ENCODE measurements at places on chromosomes 2 and 18.

DNA sequence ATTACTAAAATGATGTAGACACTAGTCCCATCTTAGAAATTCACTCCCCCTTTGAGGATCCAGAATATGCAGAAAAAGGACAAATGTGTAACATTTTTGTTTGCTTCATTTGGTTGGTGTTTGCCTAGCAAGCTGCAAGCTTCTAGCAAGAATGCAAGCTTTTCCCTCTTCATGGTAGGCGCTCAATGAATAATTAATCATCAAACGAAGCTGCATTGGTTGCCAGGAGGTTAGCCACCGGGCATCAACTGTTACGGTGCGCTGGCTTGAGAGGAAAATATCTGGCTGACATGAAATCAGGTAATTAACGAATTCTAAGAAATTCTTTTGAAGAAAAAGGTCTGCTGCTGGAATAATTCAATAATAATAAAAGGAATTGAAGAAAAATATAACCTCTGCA, 341.0 kb upstream of the KYNU start:
- DNase-seq, result no peak

- no peak for DNase-seq
These were observed 173.1 kb upstream of the GYPC start for GRCh38 chr2:126482582-126483464.

DNA sequence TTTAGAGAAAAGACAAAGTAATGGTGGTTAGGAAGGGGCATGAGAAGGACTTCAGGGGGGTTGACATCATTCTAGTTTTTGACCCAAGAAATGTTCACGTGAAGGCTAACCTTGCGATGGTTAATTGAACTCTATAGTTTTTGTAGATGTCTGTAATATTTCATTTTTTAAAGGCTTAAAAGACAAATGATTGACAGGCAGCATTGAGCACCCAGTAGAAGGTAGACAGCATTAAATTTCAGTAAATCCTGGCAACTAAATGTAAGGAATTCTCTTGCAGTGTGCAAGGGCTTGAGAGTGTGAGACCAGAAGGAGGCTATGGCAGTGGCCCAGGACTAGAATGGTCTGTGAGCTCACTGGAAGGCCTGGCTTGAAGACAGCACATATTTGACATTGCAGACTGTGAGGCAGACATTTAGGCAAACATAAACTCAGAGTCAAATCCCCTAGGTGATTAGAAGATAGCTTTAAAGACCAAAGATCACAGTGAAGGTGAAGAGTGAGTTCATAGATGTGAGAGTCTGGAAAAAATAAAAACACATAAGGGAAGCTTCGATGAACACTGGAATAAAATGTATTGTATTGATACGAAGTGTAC, 100.1 kb upstream of the MAP4K4 start:
- no peak for DNase-seq

GRCh38 chr2:205800773-205801172, 118.5 kb downstream of the NRP2 start:
- no peak for DNase-seq

DNA sequence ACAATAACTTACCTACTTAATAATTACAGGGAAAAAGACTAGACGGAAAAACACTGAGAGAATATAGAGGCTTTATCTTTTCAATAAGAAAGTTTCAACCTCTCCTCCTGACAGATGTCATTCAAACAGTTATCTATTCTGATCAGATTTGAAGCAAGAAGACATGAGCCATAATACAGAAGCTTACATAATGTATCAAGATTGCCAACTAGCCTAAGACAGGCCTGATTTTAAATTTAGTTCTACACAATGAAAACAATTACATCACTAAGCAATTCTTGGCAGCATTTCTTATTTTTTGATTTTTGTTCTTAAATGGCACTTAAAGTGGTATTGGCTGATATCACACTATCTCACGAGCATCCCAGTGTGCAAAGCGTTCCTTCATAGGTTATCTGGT, 41.6 kb downstream of the GPR155 start:
- DNase-seq, result no peak

GRCh38 chr2:164651361-164651760, 30.1 kb upstream of the GRB14 start:
- no peak for DNase-seq

DNA sequence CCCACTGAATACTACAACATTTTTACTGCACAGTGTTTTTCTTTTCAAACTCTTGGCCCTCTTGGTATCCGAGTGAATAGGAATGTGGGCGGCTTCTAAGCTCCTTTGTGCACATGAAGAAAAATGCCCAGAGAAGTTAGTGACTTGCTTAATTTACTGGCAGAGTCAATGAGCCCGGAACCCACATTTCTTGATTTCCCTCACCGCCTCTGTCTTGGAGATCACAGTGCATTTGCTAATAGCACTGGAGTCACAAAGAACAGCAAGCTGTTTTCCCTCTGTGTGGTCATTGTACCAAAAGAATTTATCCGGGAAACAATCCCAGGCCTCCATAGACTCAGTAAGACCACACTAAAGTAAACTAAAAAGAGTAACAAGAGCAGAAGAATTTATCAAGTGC, 18.9 kb downstream of the STON1 start:
- no peak for DNase-seq

DNA sequence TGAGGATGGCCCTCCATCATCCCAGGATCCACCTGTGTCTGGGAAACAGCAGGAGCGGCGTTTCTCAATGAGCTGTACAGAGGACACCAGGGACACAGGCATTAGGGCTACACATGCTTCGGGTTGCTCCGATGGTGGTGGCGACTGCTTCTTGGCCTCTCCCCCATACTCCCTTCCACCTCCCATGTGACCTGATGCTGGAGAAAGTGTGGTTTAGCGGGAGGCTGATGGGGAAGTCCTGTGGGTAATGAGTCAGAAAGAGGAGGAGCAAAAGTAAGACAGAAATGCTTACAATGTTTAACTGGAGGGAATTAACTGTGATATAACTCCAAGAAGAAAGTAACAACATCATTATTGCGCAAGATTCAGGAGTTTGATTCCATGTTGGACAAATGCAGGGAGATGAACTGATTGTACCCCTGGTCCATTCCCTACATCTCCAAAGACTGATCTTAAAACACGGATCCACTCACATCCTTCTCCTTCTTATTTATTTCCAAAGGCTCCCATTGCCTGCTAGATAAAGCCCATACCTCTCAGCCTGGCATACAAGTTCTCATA, 186.6 kb downstream of the NRP2 start:
- DNase-seq, result no peak

GRCh38 chr2:167640096-167640495, 607.3 kb downstream of the STK39 start:
- no peak for DNase-seq

GRCh38 chr2:128364441-128364911, 45.8 kb upstream of the HS6ST1 start:
- no peak for DNase-seq

GRCh38 chr2:186570604-186571003, 19.3 kb upstream of the ITGAV start:
- no peak for DNase-seq

DNA sequence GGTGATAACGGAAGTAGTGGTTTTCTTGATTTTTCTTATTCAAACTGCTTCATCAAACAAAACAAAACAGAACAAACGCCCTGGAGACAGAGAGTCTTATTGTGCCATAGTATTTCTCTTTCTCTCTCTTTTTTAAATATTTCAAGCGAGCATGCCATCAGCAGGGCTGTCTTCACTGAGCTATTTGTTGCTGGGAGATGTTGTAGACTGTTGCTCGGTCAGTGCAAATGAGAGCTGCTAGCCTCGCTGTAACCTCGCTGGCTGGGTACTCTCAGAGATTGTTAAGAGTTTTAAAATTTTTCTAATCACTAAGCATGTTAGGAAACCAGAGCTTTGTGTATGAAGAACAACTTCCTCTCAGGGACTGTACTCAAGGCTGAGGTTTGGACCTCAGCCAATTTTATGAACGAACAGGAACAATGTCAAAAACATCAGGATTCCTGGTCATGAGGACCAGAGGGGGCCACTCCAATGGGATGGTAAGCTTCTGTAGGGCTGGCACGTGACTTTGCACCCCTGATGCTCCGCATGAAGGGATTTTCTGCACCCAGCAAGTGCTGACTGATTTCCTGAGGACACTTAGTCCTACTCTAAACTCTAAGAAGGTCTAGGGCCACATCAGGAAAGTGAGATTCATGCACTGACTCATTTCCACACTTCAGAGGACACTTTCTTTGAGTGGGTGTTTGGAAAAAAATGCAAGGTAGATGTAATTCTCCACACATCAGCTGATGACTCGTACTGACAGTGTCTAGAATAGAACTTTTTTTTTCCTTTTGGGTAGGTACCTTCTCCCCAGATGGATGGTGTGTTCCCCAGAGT, 59.8 kb upstream of the IL1R1 start:
- peak; percentile 25 for DNase-seq

GRCh38 chr18:54859667-54860421, 31.6 kb downstream of the RAB27B start:
- DNase-seq, result no peak

- DNase-seq, result no peak
These were observed 20.1 kb upstream of the LTBP1 start for GRCh38 chr2:32926708-32927084.

- no peak for DNase-seq
These were observed 96.8 kb downstream of the ZNF407 start for GRCh38 chr18:74694436-74694835.

- DNase-seq, result no peak
These were observed 347.0 kb upstream of the ID2 start for GRCh38 chr2:8334866-8335325.

DNA sequence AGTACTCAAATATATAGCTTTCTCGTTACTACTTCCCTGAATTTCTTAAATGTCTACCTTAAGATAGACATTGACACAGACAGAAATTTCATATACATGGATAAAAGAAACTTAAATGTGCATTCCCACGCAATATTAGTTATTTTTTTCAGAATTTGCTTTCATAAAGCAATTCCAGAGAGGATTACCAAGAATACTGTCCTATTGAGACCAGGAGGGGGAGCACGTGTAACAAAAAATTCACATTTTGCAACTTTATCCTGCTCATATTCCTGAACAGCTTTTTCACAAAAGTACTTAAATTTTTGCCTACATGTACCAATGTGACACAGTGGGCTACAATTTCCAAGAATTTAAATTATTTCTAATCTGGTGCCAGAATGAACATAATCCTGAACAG, 30.7 kb upstream of the ERCC3 start:
- no peak for DNase-seq

GRCh38 chr2:196808083-196808665, 981 bp downstream of the C2orf66 start:
- no peak for DNase-seq

DNA sequence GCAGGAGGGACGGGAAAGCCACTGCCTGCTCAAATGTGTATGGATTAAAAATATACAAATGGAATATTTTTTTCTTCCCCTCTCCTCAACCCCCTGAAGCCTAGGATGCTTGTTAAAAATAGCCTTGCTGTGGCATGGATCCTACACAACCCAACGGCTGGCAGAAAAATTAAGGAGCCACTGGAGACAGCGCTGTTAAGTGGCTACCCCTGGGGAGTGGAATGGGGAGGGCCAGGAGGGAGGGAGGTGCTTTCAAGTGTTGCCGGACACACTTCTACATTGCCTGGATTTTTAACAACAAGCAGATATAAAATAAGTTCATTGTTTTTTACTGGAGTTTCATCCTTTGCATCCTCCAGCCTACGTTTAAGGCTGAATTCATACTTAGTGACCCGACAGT, 66.6 kb downstream of the ZBTB7C start:
- no peak for DNase-seq

GRCh38 chr18:10010611-10011015, 96.8 kb downstream of the VAPA start:
- DNase-seq, result no peak

GRCh38 chr2:155043097-155043496, 344.6 kb downstream of the KCNJ3 start:
- no peak for DNase-seq

GRCh38 chr2:240762249-240762648, 57.8 kb downstream of the KIF1A start:
- no peak for DNase-seq

DNA sequence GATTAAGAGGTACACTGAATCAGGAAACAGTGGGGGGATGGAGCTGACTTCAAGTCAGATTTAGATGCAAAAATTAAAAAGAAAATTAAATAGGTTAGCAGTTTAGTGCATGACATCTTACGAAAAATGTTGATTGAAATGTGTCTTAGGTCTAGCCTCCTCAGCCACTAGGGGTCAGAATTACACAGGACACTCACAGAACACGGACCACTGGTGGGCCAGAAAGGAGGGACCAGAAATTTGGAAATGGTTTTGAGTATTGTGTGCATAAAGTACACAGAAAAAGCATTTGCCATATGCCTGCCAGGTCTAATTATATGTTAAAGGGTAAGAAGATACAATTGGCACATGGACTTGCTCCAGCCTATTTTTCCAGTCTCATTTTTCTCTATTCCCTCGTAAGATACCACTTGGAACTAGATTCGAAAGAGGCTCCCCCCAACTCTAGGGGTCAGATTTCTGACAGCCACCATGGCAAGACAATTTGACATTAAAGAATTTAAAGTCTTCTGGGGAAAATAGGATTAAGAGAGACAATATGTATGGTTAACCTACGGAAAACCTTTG, 550.2 kb upstream of the SETBP1 start:
- no peak for DNase-seq

DNA sequence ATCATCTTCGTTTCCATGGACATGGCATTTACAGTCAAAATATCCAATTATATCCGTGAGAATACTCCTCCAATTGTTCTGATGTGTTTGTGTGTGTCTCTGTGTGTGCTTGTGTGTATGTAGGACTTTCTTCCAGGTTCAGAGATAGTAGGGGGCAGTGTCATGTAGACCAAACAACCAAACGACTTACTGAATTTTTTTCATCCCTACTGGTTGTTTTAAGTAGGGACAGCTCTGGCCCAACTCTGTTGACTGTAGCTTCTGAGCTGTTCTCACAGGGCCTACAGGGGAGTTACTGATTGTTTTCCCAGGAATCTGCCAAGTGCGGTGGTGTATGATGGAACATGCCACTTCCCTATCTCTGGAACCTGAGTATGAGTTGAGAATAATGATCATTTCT, 69.6 kb downstream of the ETAA1 start:
- no peak for DNase-seq

GRCh38 chr18:26134107-26134506, 438 bp downstream of the PSMA8 start:
- no peak for DNase-seq

DNA sequence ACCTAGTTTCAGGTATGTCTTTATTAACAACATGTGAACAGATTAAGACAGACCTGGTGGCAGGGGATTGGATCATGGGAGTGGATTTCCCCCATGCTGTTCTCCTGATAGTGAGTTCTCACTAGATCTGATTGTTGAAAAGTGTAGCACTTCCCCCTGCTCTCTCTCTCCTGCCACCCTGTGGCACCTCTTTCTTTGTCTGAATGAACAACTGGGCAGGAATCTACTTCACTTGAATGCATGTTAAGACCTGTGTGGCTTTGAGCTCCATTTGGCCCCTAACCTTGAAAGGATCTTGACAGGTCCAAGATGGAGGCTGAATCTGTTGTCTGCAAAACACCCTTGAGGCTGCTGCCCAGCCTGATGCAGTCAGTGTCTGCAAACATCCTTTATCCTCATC, 194.4 kb downstream of the RNF144A start:
- no peak for DNase-seq

DNA sequence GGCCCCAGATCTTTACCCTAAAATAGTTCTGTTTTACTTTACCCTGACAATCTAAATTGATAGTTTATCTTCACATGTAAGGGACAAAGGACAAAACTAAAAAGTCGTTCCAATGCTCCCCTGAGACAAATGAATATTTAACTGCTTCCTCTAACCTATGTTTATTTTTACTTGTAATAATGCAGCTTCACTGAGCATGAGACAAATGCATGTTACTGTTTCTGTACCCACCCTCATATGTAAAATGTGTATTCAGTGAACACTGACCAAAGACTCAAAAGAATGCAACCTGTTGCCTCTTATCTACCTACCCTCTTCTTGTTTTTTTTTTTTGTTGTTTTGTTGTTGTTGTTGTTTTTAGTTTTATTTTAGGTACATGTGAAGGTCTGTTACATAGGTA, 1570.9 kb upstream of the SLC39A10 start:
- no peak for DNase-seq
